Activated T-helper 9 cell treated with anti-CD3 and anti-CD28 coated beads, Interleukin-2, amount 50 U/mL, for 16 hours (primary cell): ENCODE measurements at places on chromosomes 2 and 18.

DNA sequence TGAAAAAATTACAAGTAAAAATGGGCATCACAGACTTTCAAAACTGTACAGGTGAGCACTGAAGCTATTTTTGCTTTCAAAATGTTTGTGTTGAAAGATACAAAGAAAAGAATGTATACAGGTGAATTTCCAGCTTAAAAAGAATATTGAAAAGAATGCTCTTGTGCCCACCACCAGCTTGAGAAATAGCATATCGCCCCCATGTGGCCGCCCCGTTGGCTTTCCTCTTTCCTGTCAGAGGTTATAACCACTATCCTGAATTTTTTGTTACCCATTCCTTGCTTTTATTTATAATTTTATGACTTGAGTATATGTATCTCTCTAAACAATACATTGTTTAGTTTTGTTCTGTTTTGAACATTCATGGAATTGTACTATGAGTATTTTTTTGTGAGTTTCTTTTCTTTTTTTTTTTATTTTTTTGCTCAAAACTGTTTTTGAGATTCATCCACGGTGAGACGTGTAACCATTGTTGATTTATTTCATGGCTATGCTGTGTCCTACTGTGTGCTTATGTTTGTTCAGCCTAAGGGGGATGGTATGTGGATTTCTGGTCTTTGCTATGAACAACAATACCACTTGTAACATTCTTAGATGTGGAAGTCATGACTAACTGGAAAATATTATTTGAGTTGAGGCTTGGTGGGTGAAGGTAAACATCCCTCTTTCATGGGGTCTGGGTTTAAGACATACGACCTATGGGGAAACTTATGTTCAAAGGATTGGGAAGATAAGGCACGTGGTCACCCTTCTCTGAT, 11.6 kb downstream of the TRPM8 start:
- no peak for DNase-seq

DNA sequence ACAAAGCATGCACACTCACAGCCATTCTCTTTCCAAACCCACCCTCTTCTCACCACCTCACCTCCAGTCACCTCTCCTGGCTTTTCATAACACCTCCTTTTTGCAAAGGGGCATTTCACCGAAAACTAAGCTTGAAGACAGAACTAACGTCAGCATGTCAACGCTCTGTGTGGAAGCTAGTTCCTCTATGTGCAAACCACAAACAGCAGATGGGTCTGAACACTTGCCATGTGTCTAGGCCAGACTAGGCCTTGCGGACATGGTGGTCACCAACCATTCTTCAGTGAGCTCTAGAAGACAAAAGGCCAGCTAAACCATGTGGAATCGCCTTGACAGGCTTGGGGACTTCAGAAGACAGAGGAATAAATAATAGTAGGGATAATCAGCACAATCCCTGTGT, 148.5 kb downstream of the TXNL1 start:
- DNase-seq, result no peak

DNA sequence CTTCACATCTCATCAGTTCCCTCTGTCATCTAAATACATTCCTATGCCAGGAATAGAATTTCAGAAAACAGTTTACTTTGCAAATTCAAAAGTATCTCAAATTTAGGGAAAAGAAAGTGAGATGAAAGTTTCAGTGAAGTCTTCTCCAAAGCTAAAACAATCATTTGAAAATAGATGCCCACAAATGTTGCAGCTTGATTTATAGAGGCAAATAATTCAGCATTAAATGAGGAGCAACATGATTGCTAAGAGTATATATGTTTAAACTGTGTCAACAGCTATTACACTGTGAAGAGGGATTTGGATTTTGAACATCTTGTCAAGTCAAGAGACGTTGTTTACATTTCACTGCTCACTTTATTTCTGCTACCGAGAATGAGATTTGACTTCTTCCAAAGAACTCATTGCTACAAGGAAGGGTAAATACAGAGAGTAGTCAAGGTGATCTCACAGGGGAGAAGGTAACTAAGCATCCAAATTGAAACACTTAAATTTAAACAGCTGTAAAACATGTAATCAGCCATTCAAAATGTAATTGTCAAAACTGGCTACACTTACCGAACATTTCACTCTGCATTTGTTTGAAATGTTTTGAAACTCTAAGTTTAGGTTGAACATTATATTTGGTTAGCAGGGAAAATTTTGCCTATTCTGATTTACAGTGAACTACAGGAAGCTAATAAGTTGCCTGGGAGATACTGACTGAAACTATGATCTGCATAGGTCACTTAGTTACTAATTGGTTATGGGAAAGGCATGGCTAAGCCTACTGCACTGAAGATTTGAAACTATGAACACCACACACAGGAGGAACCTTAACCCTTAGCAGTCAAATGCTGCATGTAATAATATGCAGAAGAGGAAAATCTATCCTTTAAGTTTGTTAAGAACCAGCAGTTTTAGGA, 33.2 kb upstream of the GALNT3 start:
- DNase-seq, result no peak

- no peak for DNase-seq
Observed at GRCh38 chr2:71797035-71797810, 343.9 kb downstream of the DYSF start.

DNA sequence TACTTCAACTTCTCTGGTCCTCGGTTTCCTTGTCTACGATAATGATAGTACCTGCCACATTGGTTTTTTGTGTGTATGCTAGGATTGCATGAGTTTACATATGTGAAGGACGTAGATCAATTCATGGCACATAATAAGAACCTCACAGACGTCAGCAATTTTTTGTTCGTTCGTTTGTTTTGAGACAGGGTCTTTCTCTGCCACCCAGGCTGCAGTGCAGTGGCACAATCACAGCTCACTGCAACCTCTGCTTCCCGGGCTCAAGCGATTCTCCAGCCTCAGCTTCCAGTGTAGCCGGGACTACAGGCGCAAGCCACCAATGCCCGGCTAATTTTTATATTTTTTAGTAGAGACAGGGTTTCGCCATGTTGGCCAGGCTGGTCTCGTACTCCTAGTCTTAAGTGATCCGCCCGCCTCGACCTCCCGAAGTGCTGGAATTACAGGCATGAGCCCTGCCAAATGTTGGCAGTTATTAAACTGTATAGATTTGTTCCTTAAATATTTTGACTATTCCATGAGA, 756 bp upstream of the SLC35F5 start:
- DNase-seq, result no peak

GRCh38 chr2:59888015-59888414, 665.4 kb downstream of the BCL11A start:
- no peak for DNase-seq

DNA sequence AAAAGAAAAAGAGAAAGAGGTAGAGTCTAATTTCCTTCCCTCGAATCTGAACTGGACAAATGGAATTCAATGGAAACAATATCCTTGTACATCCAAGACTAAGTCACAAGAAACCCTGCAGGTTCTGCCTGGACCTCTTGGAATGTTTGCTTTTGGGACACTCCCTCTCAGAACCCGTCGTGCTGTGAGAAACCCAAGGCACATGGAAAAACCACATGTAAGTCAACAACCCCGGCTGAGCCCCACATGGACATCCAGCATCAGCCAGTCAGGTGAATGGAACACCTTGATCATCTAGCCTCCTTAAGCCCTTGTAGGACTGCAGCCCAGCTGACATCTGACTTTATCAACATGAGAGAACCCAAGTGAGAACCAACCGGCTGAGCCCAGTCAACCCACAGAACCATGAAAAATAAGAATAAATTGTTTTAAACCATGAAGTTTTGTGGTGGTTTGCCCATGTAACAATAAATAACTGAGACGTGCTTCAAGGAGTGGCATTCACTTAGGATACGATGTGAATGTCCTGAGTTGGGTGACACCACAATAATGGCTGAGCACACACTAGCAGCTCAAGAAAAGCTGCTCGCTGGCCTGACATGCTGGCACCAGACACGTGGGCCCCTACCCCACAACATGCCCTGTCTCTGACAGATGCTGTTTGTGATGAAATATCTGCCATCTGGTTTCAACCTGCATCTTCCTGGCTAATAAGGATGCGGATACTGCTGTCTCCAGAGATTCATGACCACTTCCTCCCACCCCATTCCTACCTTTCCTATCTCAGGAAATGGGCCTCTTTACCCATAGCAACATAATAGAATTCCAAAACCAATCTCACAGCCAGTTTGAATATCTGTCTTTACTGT, 28.8 kb downstream of the PKDCC start:
- no peak for DNase-seq

DNA sequence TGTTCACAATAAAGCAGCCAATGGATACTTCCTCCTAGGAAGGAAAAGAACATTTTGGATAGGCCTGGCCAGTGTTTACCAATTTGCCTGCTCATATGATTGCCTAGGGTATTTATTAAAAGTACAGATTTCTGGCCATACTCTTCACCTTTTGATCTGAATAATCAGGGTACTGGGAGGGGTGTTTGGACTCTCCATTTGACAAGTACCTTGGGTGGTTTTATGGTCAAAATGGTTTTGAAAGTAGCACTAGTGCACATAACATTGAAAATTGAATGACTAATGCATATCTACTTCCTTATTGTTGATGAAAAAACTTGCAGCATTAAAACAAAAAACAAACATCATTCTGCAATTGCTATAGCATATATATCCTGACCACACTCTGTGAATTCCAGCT, 333.3 kb upstream of the CDH2 start:
- DNase-seq, result no peak

- no peak for DNase-seq
Observed at GRCh38 chr2:45224321-45224992, 215.2 kb upstream of the SIX2 start.

DNA sequence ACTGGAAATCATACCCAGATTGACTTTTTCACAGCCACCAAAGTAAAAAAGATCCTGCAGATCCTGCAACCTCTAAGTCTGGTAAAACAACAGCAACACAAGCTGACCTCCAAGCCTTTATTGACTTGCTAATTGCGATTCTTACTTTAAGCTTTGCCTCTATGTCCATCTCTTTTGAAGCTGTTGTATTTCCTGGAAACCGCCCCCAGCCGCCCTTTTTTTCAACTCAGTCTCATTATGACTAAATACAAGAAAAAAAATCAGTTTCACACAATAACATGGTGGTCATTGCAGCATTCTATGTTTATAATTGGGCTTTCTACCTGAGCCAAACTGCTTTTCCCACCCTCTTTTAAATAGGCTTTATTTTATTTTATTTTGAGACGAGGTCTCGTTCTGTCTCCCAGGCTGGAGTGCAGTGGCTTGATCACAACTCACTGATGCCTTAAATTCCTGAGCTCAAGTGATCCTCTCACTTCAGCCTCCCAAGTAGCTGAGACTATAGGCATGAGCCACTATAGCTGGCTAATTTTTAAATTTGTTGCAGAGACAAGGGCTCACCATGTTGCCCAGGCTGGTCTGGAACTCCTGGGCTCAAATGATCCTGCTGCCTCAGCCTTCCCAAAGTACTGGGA, 76.2 kb downstream of the MOGAT1 start:
- no peak for DNase-seq

DNA sequence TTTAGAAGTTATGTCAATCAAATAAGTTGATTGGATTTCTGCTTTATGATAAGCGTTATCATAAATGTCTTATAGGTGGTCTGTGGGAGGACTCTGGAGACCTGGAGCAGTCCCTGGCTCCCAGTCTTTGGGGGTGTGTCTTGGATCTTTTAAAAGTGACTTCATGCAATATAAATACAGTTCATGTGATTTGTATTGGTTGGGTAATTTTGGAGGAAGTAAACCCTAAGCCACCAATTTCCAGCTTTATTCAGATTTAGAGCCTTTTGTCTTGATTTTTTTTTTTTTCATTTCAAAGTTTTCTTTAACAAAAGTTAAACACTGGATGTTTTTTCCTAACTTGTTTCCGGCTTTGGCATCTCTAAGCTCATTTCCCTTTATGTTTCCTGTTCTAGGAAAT, 68.8 kb downstream of the MAP4K4 start:
- no peak for DNase-seq

- DNase-seq, result no peak
Observed at GRCh38 chr18:53799134-53799533, 425.3 kb downstream of the MBD2 start.

- DNase-seq, result no peak
Observed at GRCh38 chr2:213022987-213023386, 128.4 kb downstream of the IKZF2 start.

DNA sequence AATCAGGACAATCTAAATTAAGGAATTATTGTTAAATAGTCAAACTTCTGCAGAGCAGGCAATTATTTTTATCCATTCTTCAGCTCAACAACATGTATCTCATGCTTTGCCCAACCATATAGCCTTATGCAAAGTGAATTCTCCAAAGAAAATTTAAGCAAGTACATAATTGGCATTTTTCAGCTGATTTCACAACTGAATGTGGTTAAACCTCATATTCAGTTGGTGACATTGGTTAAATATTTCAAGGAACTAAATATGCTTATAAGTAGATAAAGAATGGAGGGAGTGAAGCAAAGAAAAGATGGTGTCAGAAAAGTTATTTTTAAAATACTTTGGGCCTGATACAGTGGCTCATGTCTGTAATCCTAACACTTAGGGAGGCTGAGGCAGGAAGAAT, 816.2 kb downstream of the NRXN1 start:
- DNase-seq, result no peak

GRCh38 chr2:182447863-182448262, 21.0 kb upstream of the PDE1A start:
- DNase-seq, result no peak

DNA sequence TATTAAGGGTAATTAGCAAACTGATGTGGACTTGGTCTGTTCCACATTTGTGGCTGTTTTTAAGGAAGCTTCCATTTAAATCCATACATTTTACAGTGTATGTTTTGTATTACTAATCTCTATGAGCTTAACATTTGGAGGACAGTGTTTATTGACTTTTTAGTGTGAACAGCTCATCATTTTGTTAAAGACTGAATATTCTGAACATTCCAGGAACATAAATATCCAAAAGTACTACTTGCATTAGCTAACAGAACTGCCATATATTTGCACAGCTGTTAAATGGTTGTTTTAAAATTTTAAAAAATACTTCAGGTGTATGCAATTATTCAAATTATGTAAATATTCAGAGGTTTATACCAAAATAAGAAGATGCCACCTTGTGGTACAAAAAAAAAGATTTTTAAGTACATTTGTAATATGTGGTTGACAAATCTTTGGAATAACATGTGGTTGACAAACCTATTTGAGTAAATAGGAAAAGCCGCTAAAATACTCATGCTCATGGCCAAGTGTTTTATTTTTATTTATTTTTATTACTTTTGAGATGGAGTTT, 439.7 kb upstream of the FANCL start:
- DNase-seq, result no peak

- DNase-seq, result no peak
Observed at GRCh38 chr2:29310650-29311348, 195.6 kb downstream of the CLIP4 start.
